ENCODE measurements at places on chromosomes 6 and 20.

DNA sequence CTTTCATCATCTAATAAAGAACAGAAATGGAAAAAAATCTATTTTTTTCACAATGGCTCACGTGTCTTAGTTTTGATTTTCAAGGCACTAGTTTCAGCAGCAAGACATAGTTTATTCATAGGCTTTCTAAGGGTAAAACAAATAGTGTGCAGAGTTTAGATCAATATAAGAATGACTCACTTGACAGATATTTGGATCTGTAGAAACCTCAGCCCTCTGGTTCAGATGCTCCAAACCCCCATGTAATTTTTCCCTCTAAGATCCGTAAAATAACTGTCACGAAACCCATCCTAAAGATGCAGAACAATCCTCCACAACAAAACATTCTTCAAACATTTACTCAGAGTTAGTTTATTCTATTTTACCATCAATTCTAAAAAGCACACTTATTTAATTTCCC lies 43.4 kb downstream of the IYD start:
- no peak for DNase-seq

GRCh38 chr6:56959094-56959493 lies 4.2 kb downstream of the BEND6 start:
- no peak for DNase-seq

GRCh38 chr6:43307451-43308100 lies 1.1 kb downstream of the CRIP3 start:
- DNase-seq = no peak

GRCh38 chr6:126372626-126373025 lies 32.7 kb downstream of the CENPW start:
- DNase-seq = no peak

- no peak for DNase-seq
These were observed 380.7 kb upstream of the CITED2 start for GRCh38 chr6:139754898-139755775.

DNA sequence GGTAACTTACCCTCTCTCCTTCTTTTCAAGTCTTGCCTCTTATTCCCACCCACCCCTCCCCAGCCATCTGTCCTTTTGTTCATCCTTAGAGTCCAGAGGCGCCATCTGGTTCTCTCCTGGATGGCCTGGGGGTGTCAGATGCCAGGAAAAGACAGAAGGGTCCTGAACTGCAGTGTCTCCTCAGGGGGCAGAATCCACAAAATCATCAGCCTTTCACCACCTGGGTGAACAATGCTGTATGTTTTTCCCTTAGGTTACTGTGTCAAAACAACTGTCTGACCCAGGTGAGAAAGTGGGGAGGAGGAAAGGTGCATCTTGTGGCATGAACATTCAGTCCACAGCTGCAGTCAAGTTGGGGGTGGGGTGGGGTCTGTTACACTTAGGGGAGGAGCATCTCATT lies 47.9 kb upstream of the FYN start:
- no peak for DNase-seq

- no peak for DNase-seq
These were observed 8.8 kb downstream of the SLC13A3 start for GRCh38 chr20:46642265-46642968.

GRCh38 chr20:60297649-60298048 lies 339.4 kb downstream of the CDH26 start:
- DNase-seq = no peak

GRCh38 chr20:53890443-53891305 lies 179.7 kb downstream of the BCAS1 start:
- no peak for DNase-seq

DNA sequence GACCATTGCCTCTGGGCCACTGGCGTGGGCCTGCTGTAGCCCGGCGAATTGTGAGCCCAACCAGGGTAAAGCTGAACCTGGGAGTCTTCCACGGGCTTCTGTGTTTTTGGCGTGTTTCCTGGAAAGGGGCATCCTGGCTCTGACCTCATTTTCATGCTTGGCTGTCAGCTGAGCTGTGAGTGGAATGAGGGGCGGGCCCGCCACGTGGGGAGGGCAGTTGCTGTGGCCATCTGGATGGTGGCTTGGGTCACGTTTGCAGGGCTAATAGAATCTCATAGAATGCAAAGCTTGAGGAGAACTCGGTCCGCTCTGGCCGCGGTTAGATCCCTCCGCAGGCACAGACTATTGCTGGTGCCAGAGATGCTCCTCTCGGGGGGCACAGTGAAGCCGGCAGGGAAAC lies 263.0 kb downstream of the SMOC2 start:
- DNase-seq = no peak

DNA sequence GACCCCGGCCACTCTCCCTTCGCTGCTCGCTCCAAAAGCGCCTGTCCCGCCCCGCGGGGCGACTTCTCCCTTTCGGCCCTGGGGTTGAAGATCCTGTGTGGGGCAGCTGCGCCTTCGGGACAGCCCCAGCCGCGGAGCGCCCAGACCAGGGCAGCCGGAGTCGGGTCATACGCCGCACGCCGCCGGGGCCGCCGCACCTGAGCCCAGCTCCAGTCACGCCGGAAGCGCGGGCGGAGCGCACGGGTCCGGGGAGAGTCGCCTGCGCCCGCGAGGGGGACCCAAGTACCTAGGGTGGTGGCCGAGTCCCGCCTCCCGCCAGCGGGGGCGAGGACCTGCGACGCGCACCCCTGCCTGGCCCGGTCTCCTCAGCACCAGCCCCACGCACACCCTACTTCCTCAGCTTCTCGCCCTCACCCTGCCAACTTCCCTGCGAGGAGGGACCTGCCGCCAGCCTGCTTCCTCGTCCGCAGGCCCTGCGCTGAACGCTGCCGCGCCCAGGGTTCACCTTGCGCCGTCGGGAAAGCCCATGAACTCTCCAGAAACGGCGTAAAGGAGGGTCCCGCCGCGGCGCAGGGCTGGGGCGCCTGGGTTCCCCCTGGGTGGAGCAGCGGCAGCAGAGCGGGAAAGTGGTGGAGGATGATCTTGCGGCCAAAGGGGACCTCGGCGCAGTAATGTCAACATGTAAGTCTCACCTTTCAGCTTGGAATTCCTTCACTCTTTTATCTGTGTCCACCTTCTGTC lies at the start of gene ADGRG6:
TSS of gene ADGRG6 (plus strand) at position 357 of the 741 bp plus-strand sequence. CDS start at position 680, 323 bp downstream.
- DNase-seq = no peak

GRCh38 chr6:142357879-142358278 lies 56.1 kb downstream of the ADGRG6 start:
- no peak for DNase-seq

- no peak for DNase-seq
These were observed 8.9 kb downstream of the PDE10A start for GRCh38 chr6:165654144-165654543.

- DNase-seq = no peak
These were observed 58.3 kb downstream of the DACT2 start for GRCh38 chr6:168261234-168261633.

- no peak for DNase-seq
These were observed 63.8 kb downstream of the TNFRSF21 start for GRCh38 chr6:47245745-47246371.

DNA sequence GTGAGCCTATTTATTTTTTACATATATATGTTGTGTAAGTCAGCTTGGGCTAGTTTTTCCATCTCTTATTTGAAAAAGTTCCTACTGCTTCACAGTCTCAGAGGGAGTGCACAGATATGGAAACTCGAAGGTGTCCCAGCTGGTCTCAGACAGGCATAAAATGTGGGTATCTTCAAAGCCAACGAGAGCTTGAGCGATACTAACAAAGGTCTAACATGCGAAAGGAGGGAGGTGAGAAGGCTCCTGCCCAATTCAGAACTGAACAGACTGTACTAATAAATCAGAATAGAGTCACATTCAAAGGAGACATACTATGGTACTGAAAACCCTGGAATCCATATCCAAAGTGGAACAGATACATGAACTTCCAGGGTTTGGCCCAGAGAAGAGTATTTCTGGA lies 113.0 kb downstream of the PREX1 start:
- DNase-seq = no peak

- DNase-seq = no peak
These were observed 117.3 kb downstream of the B3GAT2 start for GRCh38 chr6:70839286-70840266.

DNA sequence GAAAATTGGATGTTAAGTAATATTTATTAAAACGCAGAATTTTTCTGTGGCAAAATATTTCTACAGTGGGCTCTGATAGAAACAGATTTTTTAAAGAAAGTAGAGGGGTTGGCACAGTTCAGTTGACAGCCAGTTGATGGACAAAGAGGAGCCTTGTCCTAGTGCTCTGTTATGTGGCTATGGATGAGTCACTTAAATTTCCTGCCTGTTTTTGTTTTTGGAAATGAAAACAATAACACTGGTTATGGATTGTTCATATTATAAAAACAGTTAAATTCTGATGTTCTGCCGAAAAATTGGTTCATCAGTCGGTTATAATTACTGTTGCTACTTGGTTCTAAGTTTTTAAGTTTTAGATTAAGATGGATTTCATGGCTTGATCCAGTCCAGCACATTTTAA lies 42.8 kb downstream of the MYO6 start:
- DNase-seq = no peak

DNA sequence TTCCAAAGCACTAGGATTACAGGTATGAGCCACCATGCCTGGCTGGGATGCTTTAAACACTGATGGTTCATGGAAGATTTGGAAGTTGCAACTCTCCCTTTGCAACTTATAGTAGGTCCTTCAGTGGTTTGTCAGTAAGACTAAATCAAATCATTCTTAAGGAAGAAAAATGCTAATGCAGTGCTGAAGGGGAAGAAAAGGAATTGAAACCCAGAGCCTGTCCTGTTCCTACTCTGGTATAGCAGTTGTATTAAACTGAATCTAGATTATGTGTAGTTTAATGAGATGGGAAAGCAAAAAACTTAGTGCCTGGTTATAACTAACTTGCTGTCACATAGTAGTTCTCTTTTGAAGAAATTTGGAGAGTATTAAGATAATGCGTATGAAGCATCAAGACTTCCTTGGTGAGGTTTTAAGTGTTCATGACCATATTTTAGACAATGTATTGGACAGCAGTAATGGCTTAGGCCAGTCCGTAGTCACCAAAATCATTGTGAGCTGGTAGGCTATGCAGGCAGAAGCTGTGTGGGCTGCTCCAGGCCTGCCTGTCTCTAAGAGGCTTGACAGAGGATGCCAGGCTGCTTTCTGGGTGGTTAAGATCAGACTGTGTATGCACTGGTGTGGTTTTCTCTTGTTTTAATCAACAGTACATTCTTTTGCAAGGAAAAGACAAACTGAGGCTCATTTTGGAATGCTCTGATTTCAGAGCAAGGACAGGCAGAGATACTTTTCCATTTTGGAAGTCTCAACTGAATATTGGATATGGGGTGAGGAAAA lies 14.0 kb downstream of the PAQR8 start:
- DNase-seq = no peak

- no peak for DNase-seq
These were observed 417.0 kb upstream of the JAG1 start for GRCh38 chr20:11090751-11091150.

- no peak for DNase-seq
These were observed 118.5 kb downstream of the FOXA2 start for GRCh38 chr20:22465622-22466446.

GRCh38 chr20:59242714-59243626 lies 57.4 kb upstream of the EDN3 start:
- no peak for DNase-seq

DNA sequence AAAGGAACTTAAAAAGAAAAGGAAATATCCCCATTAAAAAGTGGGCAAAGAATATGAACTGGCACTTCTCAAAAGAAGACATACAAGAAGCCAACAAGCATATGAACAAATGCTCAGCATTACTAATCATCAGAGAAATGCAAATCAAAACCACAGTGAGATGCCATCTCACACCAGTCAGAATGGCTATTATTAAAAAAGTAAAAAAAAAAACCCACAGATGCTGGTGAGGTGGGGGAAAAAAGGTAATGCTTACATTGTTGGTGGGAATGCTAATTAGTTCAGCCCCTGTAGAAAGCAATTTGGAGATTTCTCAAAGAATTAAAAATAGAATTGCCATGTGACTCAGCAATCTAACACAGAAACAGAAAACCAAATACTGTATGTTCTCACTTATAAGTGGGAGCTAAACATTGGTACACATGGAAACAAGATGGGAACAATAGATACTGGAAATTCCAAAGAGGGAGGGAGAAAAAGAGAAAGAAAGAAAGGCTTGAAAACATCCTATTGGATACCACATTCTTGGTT lies 437.1 kb downstream of the GRIK2 start:
- no peak for DNase-seq

GRCh38 chr6:106789428-106790148 lies 160.2 kb downstream of the QRSL1 start:
- no peak for DNase-seq

DNA sequence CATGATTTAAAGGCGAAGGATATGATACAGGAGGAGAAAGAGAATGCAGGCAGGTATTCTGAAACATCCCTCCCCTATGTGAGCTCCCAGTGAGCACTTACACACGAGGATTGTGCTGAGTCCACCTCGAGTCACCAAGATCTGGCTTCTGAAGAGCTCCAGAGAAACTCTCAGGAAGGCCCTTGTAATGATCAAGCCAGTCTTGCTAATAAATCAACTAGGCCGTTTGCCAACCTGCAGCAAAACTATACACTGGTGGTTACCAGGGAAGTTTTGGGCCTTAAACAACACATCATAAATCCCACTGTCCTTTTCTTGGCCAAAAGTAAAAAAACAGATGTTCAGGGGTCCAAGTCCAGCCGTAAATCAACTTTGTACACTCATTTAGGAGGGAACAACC lies 79.2 kb downstream of the STXBP5 start:
- no peak for DNase-seq

DNA sequence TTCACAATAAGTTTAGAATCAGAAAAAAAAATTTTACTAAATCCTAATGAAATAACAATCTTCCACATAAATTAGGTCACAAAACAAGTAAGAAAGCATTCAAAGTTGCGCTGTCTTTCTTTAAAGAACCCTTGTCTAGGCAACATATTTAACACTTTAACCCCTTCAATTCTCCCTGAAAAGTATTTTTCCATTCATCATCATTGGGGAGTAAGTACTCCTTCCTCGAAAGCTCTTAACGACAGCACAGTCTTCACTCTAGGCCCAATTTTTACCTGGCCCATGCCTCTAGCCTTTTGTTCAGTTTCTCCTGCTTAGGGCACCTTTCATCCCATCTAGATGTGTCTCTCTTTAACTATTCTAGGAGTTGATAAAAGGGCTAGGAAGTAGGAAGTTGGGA lies 2.6 kb downstream of the TSPYL1 start:
- DNase-seq = no peak

Data from substantia nigra (tissue), 51 donors.